ENCODE measurements at places on chromosomes 7 and 10.
A peak's percentile ranks its signal among the peaks of the same experiment; 100 is the strongest.

DNA sequence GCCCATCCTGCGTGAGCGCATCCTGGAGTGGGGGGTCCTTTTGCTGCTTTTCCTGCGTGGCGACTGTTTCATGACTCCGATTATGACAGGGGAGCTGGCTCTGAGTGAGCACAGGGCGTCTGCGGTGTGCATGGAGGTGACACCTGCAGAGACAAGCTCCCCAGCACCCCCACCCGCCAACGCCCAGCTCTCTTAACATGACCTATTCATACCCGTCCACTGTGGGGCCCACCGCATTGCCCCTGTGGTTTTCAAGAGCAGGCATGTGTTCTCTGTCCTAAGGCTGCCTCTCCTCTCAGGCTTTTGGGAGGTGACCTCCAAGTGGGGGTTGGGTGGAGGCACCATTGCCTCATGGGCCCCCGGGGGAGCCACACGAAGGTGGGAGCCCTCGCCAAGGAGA, 500.7 kb downstream of the TCERG1L start:
- no peak for DNase-seq

DNA sequence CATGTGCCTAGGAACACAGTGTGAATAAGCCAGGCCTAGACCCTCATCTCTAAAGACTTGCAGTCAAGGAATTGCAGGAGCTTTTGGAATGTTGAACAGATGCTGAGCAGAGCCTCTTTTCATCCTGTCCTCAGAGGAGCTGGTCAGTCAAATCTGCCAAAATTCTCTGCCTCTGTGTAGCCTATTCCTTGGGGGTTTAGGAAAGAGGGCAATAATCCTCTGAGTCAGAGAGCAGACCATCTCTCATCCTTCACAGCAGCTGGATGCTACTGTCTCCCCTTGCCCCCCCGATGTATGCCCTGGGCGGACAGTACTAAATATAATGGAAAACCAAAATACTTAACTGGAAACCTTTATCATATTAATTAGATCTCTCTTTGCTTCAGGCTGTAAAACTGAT, 52.6 kb downstream of the BICC1 start:
- no peak for DNase-seq

- no peak for DNase-seq
Observed at GRCh38 chr10:86723009-86723408, 33.4 kb upstream of the BMPR1A start.

DNA sequence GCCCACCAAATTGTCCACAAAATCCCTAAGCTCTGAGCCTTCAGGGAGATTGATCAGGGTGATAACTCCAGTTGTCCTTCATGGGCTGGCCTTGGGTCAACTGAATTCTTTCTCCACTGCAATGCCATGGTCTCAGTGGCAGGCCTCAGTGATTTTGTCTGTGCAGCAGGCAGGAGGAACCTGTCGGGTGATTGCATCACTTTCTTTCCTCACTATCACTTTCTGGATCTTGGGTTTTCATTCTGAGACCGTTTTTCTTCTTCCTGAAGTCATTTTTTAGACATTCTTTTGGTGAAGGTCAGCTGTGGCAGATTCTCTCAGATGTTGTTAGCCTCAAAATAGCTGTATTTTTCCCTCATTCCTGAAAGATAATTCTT, 28.8 kb upstream of the LCOR start:
- DNase-seq: no peak

DNA sequence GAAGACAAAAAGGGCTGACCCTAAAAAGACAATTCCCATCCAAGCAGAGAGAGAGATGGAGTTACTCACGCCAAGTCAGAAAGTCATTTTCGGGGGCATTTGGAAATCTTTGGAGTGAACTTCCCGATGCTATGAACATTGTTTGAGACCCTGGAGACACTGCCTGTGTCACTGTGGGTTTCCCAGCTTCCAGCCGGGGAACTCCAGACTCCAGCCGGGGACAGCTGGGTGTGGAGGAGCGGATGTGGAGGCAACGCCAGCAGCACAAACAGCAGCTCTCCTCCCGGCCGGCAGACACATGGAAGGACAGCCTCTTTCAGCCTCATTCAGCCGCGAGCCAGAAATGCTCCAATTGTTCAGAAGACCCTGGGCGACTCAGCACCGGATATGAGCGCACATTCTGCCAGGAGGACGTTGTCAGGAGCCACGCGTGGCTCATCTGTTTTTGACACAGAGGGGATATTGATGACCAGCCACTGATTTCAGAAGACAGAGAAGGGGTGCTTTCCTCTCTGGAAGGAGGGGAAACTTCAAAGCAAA, 97.6 kb downstream of the PRPF18 start:
- peak; percentile 92 for DNase-seq

GRCh38 chr7:12643001-12643643, 44.3 kb upstream of the ARL4A start:
- DNase-seq: no peak

DNA sequence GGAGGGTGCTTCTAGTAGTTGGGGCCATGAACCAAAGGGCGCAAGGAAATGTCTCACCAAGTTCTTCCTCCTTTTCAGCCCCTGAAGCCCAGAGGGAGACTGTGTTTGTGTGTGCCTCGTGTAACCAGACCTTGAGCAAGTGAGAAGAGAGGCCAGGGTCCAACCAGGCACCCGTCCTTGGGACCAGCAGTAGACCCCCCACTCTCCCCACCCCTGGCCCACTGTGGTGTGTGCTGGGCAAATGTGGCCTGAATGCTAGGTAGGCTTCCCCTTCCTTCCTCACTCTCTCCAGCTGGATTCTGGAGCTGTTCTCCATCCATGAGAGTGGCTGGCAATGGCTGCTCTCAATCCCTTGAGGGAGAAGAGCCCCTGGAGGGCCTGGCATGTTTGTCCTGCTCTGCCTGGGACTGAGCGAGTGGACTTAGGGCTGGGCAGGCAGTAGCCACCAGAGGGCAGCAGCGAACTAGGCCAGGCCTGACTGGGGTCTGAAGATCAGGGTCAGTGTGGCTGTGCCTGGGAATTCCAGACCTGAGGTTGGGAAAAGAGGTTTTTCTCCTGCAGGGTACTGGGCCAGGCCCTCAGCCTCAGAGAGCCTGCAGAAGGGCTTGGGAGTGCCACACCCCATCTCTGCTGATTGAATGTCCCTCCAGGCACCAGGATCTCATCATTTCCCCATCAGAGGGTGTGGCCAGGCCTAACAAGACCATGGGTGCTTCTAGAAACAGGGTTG, 12.5 kb downstream of the SFRP5 start:
- peak; percentile 75 for DNase-seq

DNA sequence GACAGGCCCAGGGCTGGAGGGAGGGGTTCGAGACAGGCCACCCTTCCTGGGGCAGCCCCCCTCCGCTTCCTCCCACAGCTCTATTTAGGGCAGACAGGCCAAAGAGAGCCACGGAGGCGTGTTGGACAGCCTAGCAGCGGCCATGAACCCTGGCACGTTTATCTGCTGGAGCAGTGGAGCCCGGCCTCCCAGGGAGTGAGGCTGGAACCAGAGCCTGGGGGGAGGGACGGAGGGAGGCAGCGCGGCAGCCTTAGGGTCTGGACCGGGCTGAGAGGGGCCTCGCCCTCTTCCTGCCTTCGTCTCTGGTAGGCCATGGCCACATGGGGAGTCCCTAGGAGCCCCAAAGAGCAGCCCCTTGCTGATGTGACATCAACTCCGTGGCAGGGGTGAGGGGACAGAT, 17.1 kb downstream of the UNCX start:
- no peak for DNase-seq

GRCh38 chr10:110528224-110528996, 30.7 kb downstream of the DUSP5 start:
- no peak for DNase-seq
